ENCODE measurements at places on chromosomes 2 and 18.

GRCh38 chr2:62254424-62255266, 58.7 kb downstream of the B3GNT2 start:
- no peak for DNase-seq

DNA sequence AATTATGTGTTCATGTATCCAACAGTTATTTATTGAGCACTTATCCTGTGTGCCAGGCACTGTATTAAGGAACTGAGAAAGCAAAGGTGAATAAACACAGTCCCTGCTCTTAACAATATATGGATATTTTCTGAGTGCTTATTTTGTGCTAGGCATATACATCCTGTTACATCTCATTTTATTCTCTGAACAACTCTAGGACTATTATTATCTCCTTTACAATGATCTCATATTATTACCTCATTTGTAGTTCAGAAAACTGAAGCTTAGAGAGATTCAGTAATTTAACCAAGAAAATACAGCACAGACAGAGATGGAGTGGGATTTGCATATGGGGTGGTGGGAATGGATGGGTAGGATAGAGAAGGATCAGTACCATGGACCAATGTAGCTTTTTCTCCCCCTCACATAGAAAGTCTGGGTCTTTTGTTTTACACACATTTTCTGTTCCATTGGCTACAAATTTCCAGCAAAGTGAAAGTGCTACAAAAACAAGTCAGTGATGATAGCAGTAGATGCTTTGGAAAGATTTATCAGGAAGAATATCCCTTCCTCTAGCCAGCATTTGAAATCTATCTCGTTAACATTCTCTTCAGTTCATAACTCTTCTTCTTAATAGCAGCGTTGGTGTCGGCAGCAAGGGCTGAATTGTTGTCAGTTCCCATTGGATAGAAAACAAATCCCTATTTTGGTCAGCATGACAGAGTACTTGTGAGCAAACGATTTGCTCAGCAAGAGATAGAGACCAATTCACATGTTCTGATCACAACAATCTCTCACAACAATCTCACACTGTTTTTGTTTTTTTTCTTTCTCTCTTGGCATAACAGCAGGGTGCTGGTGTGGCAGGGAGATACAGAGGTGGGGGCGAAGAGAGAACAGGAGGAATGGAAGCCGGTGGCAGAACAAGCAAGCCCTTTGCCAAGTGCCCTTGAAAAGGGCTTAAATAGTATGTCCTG, 102.2 kb upstream of the KCTD1 start:
- DNase-seq, result no peak

- DNase-seq, result no peak
These were observed 46.6 kb downstream of the GBX2 start for GRCh38 chr2:236121546-236121945.

DNA sequence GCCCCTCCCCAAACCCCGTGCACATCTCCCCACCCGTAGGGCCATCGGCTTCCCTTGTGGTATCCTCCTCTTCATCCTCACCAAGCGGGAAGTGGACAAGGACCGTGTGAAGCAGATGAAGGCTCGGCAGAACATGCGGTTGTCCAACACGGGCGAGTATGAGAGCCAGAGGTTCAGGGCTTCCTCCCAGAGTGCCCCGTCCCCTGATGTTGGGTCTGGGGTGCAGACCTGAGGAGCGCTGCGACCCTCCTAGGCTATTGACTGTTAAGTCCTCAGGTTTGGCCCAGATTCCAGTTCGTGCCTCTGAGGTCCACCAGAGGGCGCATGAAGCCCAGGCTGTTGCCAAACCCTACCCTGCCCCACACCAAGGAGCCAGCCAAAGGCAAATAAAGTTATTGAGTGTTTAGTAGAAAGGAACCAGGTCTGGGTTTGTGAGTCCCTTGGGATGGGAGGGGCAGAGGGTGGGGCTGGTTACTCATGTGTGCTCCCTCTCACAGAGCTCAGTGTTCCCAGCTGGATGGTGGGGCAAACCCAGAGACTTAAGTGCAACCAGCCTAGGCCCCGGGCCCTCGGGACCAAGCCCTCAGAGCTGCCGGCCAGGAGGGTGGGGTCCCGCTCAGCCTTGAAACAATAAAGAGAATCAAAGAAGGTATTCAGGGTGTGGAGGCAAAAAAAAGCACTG, 2.4 kb downstream of the PNKD start:
- DNase-seq, result peak; percentile 89

GRCh38 chr2:8697190-8697589, 15.3 kb downstream of the ID2 start:
- no peak for DNase-seq

DNA sequence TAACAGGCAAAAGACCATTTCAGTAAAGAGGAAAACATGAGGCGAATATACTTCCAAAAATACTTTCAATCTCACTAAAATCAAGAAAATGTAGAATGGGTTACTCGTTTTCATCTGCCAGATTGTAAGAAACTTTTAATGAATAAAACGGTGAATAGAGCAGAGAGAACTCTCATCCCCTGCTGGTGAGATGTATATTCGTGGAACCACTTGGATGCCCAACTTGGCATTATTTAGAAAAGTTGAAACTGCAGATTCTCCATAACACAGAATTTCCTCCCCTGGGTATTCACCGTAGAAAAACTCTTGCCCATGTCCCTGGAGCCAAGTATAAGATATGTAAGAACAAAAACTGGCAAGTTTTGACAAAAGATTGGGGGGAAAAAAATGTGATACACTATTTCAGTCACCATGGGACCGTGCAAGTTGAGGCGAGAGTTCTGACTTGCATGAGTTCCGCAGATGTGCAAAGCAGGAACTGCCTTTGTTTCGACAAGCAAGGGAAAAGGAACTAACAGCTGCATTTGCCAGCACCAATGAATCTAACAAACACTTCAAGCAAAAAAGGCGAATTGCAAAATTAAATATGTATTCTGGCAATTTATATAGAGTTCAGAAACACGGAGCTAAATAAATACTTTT, 14.8 kb downstream of the TIMM21 start:
- DNase-seq, result no peak

- no peak for DNase-seq
These were observed 125.0 kb upstream of the ARHGAP28 start for GRCh38 chr18:6604573-6604941.

DNA sequence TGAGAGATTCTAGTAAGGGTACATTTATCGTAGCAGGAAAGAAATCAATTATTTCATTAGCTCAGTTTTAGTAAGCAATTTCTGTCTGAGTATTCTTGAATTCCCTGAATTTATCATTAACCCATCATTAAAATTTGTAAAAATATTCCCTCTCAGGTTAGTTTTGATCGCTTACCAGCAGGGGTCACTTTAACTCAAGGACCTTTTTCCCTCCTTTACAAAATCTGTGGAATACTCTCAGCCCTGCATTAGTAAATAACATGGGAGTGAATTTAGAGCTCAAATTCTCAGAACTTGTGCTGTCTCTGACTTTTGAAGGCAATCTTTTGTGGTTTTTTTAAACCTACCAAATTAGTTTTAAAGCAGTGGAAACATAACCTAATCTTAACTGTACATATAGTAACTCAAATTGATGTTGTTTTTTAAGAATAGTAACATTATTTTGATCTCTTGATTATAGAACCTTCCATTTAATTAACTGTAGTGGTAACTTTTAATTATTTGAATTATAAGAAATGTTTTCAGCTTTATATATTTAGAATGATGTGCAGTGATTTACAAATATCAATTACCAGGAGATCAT, 97.2 kb downstream of the AGPS start:
- DNase-seq, result no peak

DNA sequence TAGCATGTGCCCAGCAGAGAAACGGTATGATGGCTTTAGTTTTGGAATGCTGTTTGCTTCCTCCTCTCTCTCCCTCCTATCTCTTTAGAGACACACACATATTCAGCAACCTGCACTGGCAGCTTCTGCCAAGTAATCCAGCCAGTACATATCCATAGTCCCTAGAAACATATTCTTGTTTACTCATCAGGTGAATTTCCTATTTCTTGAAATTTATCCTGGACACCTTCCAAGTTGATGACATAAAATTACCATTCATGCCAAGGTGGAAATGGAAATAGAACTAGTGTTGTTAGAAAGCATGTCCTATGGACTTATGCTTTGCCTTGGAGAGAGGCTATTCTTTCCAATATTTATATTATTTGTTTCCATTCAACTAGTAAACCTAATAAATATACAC, 50.9 kb upstream of the RGPD4 start:
- DNase-seq, result no peak

- DNase-seq, result peak; percentile 94
These were observed at the start of gene CCT4 for GRCh38 chr2:61888267-61889055. Gene CCT4, minus strand, starts transcription at chr2:61888656. Its CDS starts 149 bp downstream, at chr2:61888507.

DNA sequence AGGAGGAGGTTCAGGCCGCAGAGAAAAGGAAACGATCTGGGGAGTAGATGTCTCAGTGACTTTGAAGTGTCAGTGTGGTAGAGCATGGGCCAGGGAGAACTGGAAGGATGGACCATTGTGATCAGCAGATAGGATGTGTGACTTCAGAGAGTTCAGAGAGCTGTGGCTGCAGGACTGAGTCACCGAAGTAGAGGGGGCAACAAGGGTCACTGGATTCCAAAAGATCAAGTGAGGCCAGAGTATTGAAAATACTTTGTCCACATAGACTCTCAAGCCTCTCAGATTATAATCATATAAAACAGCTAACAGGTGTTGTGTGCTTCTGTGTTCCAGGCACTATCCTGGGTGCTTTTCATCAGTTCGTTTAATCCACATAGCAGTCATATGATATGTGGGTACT, 99.4 kb downstream of the CRIM1 start:
- no peak for DNase-seq

DNA sequence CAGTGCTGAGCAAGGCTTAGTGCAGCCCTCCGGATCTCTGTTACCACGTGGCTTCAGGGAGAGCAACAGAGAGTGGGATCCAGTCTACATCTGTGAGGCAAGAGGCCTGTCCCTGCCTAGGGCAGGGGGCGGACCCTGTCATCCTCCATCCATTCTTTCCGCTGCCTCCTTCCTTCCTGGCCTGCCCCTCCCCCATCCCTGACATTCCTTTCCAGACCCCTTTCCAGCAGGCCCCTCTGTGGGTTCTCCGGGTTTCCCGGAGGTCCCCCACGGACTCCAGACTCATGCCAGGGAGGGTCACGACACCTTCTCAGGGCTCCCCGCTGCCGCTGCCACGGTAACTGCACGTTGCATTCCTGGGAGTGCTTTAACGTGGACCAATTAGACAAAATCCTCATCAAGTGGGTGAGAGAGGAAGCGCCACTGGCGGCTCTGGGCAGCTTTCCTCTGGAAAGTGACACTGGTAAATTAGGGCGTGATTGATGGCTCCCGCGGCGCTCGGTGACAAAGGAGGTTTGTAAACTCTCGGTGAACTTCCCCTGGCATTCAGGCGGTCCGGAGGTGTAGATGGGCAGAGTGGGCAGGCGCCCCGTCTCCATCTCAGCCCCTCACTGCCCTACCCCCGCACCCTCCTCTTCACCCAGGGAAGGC, 11.4 kb downstream of the ATOH8 start:
- DNase-seq, result no peak

DNA sequence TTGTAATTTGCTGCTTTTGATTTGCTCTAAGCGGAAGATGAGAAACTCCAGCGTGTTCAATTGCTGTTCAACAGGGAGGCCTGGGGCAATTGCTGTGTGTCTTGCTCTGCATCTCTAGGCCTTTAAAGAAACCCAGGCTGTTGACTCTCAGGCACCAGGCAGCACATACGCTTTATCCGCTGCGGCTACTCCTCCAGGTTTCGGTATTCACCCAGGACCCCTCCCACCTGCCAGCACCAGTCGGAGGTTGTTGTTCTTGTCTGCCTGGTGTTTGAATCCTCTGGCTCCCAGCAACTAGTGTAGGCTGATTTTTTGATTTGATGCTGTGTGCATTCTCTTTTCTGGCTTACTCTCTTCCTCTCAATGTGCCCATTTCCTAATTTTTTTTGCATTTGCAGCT, 383.1 kb downstream of the TSN start:
- DNase-seq, result no peak

GRCh38 chr2:43102366-43103092, 123.9 kb downstream of the ZFP36L2 start:
- peak; percentile 86 for DNase-seq

DNA sequence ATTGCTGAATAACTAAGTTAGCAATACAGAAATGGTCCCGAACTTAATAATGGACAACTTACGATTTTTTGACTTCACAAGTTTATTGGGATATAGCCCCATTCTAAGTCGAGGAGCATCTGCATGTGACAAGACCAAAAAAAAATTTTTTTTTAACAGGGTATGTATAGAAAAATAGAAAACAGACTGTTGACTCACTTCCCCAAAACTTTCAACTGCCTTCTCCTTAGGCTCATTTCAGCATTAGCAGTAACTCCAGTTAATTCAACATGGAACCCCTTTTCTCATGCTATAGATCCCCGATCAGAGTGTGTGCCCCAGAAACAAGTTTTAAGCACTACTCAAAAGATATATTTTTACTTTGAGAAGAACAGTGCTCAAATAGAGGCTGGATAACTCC, 5.4 kb downstream of the CD302 start:
- no peak for DNase-seq

DNA sequence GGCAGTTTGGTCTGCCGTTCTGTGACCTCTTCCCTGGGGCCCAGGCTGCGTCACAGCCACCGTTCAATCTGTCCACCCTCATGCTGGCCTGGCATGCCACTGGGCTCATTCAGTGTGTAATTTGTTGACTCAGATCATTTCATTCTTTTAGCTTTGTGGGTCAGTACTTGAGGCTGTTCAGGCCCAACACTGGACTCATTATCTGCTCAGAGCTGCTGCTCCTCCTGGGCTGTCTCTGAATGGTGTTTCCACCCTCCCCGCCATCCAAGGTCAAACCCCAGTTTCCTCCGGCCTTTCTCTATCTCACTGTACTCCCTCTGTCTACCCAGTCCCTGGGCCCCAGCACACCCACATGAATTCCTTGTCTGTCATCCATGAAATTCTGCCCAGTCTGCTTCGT, 152.4 kb upstream of the NCK2 start:
- no peak for DNase-seq

DNA sequence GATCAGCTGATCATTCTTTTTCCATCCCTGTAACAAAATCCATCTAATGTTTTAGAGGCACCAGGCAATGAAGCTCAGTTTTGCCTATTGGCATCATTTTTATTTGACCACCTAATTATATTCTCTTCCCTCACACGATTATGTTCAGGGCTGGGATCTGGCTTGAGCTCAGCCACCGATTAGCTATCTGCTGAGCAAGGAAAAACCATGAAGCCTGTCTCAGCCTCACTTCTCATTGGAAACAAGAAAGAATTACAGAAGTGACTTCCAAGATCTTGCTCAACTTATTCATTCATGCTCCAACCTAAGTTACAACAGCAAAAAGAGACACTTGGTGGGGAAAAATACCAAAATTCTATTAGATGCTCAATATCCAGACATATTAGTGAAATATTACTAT, 139.0 kb upstream of the SH3BP4 start:
- DNase-seq, result no peak

- no peak for DNase-seq
These were observed 47.0 kb upstream of the SPAG16 start for GRCh38 chr2:213237251-213237650.

GRCh38 chr2:30684996-30685395, 122.2 kb downstream of the CAPN13 start:
- DNase-seq, result no peak

DNA sequence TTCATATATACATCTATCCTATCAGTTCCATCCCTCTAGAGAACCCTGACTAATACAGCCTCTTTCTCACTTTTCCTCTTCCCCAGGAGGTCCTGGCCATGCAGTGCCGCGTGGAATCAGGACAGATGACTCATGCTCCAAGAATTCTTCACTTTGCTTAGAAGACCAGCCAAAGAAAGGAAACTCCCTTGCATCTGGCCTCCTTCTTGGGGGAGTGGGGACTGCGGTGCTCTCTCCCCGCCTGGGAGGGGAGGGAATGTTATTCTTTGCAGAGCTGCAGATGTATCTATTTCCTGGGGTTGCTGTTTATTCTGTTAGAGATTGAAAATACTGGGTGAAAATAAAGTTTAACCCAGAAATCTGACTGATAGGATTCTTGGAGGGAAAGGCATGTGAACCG, 111.5 kb upstream of the SH3BP4 start:
- no peak for DNase-seq

All from Right ventricle myocardium inferior (tissue), 1 donor.